ENCODE measurements at places on chromosomes 7 and 10.

GRCh38 chr7:103686763-103687162 is 240.8 kb upstream of the SLC26A5 start:
- DNase-seq = no peak

- no peak for DNase-seq
Observed at GRCh38 chr7:12469568-12469967, 65.9 kb upstream of the VWDE start.

- DNase-seq = no peak
Observed at GRCh38 chr10:113121153-113121552, 171.1 kb downstream of the TCF7L2 start.

DNA sequence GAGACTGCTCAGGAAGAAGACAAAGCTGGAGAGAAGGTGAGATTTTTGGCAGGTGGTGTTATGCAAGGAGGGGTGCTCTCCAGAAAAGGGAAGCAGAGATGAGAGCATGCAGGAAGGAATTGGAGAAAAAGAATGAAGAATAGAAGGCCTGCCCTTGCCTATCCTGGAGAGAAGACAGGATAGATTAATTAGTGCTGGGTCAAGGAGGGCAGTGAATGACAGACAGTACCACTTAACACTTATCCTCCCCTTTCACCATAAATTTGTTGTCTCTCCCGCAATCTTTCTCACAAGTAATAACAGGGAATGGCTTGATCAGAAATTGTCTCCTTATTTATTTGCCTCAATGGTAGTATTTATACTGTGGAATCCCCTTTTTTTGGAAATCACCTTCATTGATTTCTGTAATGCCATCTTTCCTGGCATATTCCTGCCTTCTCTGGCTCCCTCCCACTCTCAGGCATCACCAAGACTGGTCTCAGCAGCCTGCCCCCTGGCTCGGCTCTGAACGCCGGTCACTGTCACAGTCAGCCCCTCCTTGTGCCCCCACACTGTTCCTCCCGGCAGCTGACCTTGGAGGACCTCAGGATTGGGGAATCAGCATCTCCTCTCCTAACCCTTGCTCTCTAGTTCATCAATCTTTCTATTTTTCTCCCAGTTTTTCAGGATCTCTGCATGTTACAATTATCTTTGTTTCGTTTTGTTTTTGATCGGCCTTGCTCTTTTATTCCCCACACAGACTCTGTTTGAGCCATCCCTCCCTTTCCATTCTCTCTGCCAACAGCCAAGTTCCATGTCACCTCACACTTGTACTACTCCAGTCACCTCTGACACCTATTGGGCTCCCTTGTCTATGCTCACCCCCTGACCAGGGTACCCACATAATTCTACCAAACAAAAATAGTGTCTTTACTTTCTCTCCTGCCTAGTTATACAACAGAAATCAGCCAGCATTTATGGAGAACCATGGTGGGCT is 294.2 kb downstream of the PLXDC2 start:
- peak; percentile 30 for DNase-seq

DNA sequence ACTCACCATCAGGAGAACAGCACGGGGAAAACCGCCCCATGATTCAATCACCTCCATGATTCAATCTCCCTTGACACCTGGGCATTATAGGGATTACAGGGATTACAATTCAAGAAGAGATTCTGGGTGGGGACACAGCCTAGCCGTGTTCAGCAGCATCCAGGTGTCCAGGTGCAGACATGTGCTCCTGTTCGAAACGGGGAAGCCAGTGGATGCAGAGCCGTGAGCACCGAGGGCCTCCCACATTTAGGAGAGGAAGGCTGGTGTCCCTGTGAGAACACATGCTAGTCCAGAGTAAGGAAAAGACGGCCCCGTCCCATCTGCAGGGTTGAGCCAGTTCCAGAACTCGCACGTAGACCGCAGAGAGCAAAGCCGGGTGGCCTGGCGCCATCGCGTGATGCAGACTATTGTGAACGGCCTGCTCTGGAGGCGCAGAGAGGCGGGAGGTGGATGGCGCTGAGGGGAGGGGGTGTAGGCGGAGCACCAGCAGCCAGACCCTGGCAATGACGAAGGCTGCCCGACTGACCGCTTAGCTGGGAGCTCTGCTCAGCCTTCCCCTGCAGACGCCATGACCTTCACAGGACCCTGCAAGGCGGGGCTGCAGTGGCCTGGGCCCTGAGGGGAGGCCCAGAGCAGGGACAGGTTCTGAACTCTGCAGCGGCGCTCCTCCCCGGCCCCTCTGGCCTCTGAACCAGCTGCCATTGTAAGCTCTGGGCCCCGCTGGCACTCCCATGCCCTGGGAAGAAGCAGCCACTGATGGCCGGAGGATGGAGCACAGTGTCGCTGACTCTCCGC is 141.6 kb upstream of the TCERG1L start:
- DNase-seq = peak; percentile 35

GRCh38 chr10:76160446-76161300 is 729.2 kb downstream of the LRMDA start:
- no peak for DNase-seq

DNA sequence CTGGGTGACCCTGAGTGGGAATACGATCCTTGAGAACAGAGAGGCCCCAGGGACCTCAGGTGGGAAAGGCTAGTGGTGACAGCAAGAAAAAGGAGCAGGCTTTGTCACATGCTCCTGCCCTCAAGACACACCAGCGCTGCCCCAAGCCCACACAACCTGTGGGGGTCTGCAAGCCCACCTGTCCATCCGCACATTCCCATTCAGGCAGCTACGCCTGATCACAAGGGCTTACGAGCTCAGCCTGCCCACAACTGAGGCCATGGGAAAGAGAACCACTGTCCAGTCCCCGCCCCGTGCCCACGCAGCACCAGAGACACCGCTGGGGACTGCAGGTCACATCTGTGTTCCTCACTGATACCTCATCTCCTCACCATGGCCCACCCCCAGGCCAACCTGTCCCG is 26.7 kb downstream of the EBF3 start:
- DNase-seq = no peak

All from NCI-H146 (cell line).